Stimulated activated naive CD4-positive, alpha-beta T cell treated with Interleukin-2 at 50 U/mL for 16 hours (primary cell): ENCODE measurements at places on chromosomes 2 and 18.

GRCh38 chr18:38923540-38923939, 1357.9 kb upstream of the CELF4 start:
- DNase-seq: no peak

DNA sequence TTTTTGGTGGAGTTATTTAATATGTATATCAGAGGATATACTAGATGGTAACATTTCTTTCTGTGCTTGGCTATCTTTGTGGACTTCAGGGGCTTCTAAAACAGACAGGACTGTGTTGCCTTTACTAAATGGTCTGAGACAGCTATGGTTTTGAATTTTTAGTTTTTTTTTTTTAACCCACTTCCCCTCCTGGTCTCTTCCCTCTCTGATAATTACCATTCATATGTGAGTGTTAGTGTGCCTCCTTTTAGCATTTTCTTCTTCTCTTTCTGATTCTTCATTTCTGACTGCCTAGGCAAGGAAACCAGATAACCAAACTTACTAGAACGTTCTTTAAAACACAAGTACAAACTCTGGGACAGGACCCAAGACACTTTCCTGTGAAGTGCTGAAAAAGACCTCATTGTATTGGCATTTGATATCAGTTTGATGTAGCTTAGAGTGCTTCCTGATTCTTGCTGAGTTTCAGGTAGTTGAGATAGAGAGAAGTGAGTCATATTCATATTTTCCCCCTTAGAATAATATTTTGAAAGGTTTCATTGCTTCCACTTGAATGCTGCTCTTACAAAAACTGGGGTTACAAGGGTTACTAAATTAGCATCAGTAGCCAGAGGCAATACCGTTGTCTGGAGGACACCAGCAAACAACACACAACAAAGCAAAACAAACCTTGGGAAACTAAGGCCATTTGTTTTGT, 52.7 kb downstream of the SMAD4 start:
- DNase-seq: no peak

- no peak for DNase-seq
Observed at GRCh38 chr2:223433461-223433860, 168.7 kb downstream of the SCG2 start.

- no peak for DNase-seq
Observed at GRCh38 chr2:65261676-65262075, 34.0 kb downstream of the ACTR2 start.

DNA sequence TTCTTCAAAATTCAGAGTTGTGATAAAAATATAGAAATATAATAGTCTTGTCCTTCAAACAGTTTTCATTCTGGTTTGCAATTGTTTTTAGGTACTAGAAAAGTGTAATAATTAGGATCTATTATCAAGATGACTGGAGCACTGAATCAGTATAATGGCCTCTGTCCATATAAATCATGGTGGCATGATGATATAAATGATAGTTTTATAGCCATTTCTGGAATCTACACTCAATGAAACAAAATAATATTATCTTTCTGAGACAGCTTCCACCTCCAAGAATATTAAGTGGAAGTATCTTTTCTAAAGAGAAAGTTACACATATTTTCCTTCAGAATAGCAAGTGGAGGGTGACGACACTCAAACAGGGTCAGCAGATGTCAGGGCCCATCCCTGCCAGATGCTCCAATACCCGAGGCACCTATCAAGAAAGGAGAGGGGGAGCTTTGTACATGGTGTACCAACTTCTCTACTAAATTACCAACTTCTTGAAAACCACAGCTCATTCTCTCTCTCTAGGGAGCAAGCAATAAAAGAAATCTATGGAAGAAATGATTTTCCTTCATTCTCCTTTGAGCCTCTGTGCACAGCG, 882.7 kb upstream of the CHAC2 start:
- DNase-seq: no peak

GRCh38 chr2:169038338-169038757, 7.2 kb upstream of the ABCB11 start:
- DNase-seq: no peak

DNA sequence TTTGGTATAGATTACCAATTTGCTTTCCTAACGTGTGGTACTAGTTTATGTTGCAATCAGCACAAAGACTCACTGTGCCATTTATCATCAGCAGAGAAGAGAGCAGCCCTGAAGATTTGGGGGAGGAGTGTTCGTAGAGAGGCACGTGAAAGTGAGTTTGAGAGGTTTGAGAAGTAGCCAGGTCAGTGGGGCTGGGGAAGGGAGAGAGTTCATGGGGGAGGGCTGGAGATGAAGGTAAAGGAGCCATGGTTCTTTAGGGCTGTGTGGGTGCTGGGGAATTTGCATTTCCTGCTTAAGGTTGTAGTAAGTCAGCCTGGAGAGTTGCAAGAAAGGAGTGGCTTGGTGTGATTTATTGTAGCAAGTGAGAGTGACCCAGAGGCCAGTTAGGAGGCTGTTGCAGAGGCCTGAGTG, 172.1 kb downstream of the NEDD4L start:
- no peak for DNase-seq

DNA sequence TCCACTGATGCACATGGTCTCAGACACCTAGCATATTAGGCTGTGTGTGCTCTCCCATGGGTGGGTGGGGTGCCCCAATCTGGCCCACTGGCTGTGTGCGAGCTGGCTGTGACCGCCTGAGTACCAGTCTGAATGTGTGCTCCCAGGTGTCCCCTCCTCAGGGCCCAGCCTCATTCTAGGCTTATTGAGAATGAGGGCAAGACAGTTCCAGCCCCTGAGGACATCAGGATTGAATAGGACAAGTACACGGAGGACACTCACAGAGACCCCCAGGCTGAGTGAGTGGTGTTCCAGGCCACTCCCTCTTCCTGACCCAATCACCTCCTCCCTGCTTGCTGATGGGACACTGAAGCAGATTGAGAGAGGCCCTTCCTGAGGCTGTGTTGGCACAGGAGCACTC, 116.1 kb upstream of the RAB6C start:
- DNase-seq: no peak

DNA sequence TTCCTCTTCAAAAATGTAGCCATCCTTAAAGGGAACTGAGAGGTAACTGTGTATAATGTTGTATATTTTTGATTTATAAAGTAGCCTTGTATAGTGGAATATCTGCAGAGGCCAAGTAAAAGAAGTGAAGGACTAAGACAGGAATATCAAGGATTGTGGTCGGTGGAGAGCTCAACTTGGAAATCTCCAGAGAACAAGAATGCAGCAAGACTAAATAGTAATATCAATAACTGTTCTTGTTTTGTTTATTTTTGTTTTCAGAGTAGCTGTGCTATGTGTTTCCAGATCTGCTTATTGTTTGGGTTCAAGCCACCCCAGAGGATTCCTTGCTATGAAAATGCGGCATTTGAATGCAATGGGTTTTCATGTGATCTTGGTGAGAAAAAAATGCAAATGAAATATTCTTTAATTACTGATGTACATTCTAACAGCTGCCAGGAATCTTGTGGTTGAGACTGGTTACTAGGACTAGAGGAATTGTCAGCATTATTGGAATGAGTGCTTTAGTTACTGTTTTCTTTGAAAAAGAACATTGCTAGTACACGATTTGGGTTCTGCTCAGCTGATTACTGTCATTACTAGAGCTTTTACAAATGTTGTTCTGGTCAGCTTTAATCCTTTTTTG, 25.0 kb downstream of the FASTKD2 start:
- DNase-seq: no peak

GRCh38 chr2:118954297-118955060, 12.5 kb downstream of the MARCO start:
- DNase-seq: no peak

DNA sequence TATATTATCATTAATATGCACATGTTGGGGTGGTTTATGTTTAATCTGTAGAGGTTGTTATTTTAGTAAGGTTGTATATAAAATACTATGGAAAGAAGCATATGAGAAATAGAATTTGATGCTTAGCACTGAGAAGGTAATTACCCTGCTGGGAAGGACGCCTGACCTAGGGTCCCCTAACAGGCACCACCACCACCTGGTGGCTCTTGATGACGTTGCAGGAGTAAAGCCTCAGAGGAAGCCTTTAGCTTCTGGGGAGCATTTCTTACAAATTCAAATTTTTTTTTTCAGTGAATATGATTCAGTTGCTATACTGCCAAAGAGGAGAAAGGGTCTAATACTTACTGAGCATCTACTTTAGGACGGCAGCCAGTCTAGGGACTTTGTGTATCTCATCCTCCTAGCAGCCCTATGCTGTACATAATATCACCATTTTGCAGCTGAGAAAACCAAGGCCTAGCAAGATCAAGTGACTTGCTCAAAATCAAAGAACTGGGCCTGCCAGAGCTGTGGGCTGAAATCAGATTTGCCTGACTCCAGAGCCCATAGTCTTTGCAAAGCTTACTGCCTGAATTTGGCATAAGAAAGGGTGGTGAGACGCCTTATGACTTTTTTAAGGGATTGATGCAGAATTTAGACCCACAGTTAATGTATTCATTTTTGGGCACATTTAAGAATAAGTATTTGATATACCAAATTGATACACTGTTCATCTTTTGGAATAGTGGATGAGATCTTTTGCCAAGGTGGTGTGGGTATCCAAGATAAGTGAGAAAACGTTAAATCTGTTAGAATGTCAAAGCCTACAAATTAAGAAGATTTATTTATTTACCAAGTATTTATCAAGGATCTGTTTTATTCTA, 78.8 kb upstream of the GAREM1 start:
- no peak for DNase-seq

DNA sequence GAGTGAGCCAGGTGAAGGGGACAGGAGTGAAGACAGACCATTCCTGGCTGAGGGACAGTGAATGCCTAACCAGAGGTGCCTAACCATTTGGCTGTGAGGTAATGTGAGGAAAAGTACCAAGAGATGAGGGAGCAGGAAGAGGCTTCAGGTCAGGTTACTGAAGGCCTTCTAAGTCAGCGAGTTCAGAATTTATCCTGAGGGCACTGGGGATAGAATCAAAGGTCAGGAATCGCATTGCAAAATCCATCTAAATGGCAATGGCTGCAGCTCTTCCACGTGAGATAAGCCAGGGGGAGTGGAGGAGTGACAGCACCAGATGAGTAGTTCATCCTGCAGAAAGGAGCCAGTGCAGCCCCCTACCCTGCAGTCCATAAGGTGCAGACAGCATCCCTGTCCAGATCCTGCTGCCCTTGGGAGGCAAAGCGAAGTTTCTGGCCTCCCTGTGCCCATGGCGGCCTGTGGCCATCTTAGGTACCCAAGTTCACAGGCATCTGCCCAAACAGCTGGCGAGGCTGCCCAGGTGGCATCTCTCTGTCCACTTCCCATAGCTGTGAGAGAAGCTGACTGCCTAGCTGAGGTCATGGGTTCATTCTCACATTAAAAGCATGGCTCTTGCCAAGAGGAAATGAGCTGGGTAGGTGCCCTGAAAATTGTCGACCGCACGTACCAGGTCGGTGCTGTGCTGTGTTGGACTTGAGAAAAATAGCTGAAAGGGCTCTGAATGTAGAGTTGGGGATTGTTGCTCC, 49.5 kb downstream of the CYP27C1 start:
- no peak for DNase-seq

DNA sequence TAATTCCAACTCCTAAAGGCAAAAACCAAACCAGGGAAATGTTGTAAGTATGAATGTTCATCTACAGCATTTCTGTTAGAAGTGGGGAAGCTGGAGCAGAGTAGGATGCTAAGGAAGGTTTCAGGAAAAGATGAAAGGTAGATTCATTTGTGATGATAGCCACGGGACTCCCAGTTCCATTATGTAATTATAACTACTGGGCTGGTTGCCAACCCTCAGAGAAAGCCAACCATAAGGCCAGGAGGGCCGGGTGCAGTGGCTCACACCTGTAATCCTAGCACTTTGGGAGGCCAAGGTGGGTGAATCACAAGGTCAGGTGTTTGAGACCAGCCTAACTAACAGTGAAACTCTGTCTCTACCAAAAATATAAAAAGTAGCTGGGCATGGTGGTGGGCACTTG, 288.9 kb upstream of the ETAA1 start:
- DNase-seq: no peak

- no peak for DNase-seq
Observed at GRCh38 chr2:222613715-222614331, 42.1 kb downstream of the FARSB start.

DNA sequence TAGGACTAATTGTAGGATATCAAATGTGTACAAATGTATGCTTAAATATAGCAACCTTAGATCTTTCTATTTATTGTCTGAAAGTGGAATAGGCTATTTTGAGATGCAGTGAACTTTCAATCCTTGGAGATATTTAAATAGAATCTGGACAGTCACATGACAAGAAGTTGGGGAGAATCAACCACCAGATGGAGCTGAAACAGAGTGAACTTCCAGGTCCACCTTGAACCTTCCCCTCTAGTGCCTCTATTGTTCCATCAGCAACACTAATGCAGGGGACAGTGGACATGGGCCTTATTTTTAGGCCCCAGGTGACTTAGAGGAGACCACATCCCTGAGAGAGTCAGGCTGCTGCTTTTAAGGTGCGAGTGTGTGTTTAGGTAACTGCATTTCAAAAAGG, 37.0 kb upstream of the CRIM1 start:
- no peak for DNase-seq

DNA sequence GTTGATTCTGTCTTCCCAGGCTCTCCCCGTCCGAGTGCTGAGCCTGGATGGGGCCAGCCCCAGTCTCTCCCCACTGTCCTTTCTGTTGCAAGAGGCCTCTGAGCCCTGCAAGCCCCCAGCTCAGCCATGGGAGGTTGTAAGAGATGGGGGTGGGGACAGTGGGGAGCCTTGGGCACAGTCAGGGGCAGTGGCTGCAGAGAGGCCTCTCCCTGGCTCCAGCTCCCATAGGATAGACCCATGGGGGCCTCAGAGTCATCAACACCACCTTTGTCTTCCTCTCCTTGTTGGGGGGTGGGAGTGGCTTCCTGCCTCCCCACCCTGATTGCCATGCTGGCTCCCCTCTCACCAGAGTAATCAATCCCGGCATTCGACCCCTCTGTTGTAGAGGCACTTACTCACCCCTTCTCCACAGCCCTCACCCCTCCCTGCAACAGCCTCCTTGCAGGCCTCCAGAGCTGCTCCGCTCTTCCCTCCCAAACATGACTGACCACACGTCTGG, 37.5 kb upstream of the NPAS2 start:
- DNase-seq: no peak

GRCh38 chr18:75107196-75107930, 101.6 kb downstream of the PTGR3 start:
- no peak for DNase-seq

GRCh38 chr18:11310476-11311086, 161.2 kb upstream of the PIEZO2 start:
- no peak for DNase-seq

DNA sequence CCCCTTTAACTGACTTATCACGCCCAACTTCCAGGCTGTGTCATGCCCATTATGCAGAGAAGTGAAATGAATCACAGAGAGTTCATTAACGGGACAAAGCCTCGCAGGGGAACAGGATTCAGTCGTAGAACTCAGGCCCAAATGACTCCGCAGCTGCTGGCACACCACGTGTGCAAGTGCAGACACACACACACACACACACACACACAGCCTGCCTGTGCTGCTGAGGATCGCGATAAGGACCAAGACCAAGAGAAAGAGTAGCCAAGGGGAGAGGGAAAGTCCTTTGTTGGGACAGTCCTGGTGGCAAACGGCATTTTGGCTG, 90.0 kb upstream of the TAF1B start:
- DNase-seq: peak; percentile 81

GRCh38 chr2:40299781-40300180, 152.1 kb downstream of the SLC8A1 start:
- no peak for DNase-seq

GRCh38 chr18:64044616-64045015, 74.7 kb downstream of the SERPINB8 start:
- DNase-seq: no peak
